Ecto neural progenitor cell (in vitro differentiated cells): ENCODE measurements at places on chromosomes 16 and 17.

DNA sequence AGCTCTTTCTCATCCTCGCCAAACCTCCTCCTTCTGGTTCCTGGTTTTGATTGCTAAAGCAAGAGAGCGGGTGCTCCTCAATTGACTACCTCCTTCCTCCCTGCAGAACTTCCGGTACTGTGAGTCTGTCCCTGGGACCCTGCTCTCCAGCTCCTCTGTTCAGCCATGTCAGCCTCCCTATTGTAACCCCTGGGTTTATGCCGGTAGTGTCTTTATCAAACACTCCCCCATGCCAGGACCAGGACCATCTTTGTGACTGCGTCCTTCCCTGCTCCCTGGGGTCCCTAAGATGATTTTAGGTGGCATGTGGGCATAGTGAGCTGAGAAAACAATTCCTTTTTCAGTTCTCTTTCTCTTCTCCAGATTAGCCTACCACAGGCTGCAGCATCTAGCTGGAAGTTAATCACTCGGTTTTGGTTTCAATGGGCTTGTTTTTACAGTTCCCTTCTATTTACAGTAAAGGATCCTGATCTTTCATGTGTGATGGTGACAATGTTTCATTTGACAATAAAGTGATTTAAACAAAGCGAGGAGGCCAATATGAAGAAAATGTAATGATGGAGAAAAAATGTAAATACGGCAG lies 27.7 kb upstream of the IL21R start:
- no peak for DNase-seq

DNA sequence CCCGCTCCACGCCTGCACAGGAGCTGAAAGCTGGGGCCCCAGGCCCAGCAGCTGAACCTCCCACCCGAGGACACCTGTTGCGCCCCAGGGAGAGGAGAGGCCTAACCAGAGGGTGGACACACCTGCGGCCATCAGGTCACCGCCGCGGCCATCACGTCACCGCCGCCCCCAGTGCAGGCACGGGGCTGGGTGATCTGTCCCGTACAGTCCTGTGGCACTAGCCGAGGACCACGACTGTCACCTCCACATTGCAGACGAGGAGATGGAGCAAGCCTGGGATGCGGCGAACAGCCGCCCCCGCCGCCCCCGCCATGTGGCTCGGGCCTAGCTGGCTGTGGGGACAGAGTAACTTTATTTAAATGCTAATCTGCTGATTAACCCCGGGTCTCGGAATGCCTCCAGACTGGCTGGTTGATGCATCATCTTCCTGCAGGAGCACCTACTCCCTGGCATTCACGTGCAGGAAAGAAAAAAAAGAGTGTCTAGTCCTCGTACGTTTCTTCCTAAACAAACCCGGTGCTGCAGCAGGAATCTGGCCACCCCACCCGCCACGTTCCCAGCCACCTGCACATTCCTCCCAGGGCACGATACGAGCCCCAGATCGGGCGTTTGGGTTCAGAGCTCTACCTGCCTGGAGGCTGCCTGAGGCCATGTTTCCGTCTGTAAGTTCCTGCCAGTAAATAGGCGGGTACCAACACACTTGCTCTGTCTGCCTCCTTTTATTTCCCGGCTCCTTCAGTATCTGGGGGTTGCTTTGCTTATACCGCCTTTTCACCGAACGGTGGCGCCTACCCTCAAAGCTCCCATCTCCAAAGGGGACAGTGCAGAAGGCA lies 29.9 kb downstream of the PIEZO1 start:
- peak; percentile 75 for DNase-seq

DNA sequence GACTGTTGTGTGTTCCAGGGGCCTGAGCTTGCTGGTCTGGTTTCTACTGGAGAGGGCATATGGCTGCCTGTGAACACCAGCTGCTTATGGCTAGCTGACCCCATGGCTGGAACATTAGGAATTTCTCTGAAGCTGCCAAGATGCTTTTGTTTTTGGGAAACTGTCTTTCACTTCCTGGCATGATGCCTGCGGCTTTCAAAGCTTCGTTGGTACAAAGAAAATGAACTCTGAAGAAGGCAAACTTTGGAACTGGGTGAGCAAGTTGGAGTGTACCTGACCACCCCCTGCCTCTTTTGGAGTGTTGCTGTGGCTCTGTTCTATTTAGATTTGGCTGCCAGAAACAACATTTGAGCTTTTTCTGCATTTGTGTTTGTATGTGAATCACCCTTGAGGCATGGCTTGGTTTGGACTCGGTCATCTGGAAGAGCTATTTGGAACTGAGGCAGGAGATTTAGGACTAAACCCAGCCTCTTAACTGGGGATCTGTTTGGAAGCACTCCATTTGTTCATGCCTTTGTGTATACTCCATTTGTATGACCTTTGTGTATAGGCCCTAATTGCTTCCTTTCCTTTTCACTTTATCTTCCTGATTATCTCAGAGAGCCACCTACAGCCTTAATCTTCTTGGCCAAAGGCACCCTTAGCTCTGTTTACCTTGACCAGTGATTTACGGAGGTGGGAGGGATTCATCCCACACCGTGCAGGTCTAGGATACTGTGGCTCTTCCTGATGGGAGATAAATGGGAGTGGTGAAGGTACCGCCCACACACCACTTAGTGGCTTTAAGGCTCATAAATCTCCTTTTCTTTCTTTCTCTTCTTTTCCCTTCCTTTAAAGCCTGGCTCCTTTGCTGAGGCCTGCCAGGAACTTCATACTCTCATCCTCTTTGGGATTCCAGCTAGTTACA lies 7.3 kb upstream of the CPHXL start:
- no peak for DNase-seq

- DNase-seq, result peak; percentile 80
Observed at GRCh38 chr17:75693500-75694481, 26.7 kb downstream of the SAP30BP start.

DNA sequence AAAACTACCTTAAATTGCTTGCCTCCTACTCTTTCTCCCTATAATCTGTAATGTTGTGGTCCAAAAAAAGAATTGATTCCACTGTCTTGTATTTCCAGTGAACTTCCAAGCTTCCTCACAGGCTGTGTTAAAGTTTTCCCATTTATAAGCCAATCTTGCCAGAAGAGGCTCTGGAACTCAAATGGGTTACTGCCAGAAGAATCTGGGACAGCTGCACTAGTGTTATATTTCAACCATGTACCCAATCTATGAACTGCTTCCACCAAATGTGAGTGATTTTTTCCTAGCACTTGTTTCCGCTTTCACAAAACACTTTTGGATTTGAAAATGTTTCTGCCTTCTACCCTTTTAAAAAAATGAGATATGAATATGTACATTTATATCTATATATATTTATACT lies 1.8 kb downstream of the CCDC43 start:
- no peak for DNase-seq

- no peak for DNase-seq
Observed at GRCh38 chr17:8900207-8900606, 32.7 kb upstream of the PIK3R6 start.

DNA sequence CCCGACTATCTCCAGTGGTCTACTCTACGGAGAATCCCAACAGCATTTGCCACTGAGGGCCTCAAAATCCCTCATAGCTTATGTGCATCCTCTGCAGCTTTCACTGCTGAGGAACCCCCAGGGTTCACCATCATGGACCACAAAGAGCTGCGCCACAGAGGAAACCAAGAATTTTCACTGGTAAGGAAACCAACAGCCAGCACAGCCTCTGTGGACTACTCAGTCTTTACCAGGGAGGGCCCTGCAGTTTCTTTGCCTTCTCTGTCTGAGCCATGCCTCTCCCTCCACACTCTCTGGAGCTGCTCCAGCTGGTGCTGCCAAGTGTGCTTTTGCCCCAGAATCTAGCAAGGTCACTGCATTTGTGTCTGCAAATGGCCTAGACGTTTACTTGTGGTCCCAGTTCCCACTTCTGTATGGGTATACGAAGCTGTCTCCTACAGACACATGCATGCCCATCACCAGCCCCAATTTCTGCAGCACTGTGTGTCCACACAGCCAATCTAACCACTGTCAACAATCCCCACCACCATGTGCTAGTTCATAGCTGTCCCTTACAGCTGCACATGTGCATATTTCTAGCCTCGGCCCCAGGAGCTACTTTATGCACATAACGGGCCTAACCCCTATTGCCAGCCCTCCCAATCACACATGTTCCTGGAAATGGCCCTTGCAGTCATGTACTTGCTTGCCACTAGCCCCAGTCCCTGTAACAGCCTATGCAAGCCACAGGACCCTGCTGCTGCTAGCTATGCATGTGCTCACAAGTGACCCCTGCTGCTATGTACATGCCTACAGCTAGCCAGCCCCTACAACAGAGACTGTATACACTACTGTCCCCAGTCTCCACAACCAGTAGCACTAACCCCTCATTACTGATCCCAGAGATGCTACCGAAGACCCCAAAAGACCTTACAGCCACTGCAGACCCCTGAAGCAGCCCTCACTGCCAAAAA lies 1437.4 kb downstream of the CDH11 start:
- peak; percentile 41 for DNase-seq

DNA sequence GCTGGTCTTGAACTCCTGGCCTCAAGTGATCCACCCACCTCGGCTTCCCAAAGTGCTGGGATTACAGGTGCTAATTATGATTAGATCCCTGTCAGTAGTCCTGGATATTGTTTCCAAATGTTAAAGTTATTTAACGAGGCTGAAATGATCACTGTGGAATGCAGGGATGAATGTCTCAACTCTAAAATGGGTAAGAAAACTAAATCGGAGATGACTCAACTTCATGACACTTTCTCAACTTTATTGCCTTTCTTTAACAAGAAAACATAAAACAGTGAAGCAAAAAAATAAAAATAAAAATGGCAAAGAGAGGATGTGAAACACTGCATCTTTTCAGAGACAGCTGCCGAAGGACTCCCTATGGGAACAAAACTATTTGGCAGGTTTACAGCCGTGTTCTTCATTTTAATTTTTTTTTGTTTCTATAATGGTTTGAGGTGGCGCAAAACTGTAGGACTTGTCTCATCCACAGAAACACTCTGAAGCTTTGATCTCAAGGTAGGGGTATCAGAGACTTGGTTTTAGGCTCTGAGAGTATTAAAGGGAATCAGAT lies 382.0 kb downstream of the GRIN2A start:
- no peak for DNase-seq
